ENCODE measurements at places on chromosomes 13 and 19. TPM values are rescaled to one million over a fixed set of nuclear protein-coding genes. Genes with fewer than 3 reads are reported as not detected.

Gene IL17D
- total RNA-seq = 0.85 TPM

GRCh38 chr13:76717092-76717491, 169.1 kb downstream of the KCTD12 start:
- H3K4me3 ChIP-seq = no peak overlapping the region
- H3K27me3 ChIP-seq = no peaks in the 10 kb centered on the region
- no peak for DNase-seq
- H3K27ac ChIP-seq = no peak overlapping the region
- H3K36me3 ChIP-seq = no peaks in the 10 kb centered on the region
- no peaks in the 10 kb centered on the region for H3K4me1 ChIP-seq

GRCh38 chr19:29478578-29479565, 46.9 kb upstream of the VSTM2B start:
- H3K4me1 ChIP-seq = no peaks in the 10 kb centered on the region
- H3K4me3 ChIP-seq = no peak overlapping the region
- no peak for DNase-seq
- no peaks in the 10 kb centered on the region for H3K27me3 ChIP-seq
- no peaks in the 10 kb centered on the region for H3K36me3 ChIP-seq

GRCh38 chr13:106569233-106570095, 1.5 kb upstream of the ARGLU1 start:
- no peak overlapping the region for H3K4me3 ChIP-seq
- peaks cover 15% of the 10 kb centered on the region for H3K4me1 ChIP-seq
- H3K36me3 ChIP-seq = no peaks in the 10 kb centered on the region
- no peak overlapping the region for H3K27ac ChIP-seq
- no peak for DNase-seq
- H3K27me3 ChIP-seq = no peaks in the 10 kb centered on the region

- H3K27me3 ChIP-seq = no peaks in the 10 kb centered on the region
- no peak overlapping the region for H3K27ac ChIP-seq
- H3K4me3 ChIP-seq = no peak overlapping the region
- no peak for DNase-seq
These were observed 110.9 kb upstream of the FRY start for GRCh38 chr13:31920727-31921100.

DNA sequence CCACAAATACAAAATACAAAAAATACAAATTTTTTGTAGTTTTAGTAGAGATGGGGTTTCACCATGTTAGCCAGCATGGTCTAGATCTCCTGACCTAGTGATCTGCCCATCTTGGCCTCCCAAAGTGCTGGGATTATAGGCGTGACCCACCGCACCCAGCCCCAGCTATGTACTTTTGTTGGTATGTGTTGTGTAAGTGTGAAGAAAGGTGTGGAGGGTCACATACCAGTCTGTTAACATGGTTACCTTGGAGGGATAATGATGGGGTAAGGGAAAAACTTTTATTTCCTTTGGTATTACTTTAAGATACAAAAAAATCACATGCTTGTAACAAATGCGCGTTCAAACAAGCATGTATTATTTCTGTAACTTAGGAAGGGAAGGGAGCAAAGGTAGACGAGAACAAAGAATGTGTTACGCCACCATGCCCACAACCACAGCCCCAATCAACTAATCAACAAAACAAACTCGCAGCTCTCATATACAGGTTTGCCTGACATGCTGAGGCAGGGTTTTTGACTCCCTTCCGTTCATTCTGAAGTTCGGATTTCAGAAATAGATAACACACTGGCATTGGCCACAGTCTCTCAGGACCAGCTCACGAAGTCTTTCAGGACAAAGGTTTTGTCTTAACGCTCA, 13.5 kb upstream of the VWA8 start:
- H3K36me3 ChIP-seq = no peaks in the 10 kb centered on the region
- no peak overlapping the region for H3K4me3 ChIP-seq
- H3K27ac ChIP-seq = no peak overlapping the region
- no peaks in the 10 kb centered on the region for H3K27me3 ChIP-seq

DNA sequence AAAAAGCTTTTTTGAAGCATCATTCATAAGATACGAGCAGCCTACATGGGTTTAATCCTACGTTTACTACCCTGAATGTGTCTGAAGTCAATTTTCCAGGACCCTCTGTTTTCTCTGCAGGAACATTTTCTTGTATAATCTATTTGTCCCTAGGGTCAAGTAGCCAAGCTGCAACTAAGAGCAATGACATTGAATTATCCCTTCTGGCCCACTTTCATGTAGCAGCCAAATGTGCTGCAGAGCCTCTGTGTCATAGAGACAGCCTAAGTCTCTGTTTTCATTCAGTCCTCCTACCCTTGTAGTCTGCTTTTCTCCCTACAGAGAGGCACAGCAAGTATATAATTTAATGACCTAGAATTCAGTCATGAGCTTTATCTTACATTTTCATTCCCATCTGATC, 82.1 kb downstream of the ZAR1L start:
- H3K4me1 ChIP-seq = no peaks in the 10 kb centered on the region
- no peak overlapping the region for H3K4me3 ChIP-seq
- H3K27me3 ChIP-seq = no peaks in the 10 kb centered on the region
- no peak overlapping the region for H3K27ac ChIP-seq
- peaks cover 6% of the 10 kb centered on the region for H3K36me3 ChIP-seq

Gene DMWD
- 12.4 TPM for total RNA-seq

Gene CEBPG
- 16.8 TPM for total RNA-seq

DNA sequence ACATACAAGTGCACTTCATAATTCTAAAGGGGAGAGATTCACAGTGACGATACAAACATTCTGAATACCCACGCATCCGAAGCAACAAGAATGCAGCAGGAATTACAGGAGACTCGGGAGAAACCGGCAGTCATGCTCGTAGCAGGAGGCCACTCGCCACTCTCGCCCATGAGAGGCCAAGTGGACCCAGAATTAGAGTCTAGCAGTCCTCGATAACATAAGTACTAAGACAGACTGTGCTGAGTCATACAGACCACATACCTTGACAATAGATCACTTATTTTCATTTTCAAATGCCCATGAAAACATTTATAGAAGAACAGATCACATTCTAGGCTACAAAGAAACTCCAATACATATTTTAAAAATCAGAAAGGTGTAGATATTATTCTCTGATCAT, 299.1 kb upstream of the TSHZ3 start:
- no peaks in the 10 kb centered on the region for H3K4me1 ChIP-seq
- H3K27ac ChIP-seq = no peak overlapping the region
- H3K27me3 ChIP-seq = no peaks in the 10 kb centered on the region
- no peak overlapping the region for H3K4me3 ChIP-seq
- H3K36me3 ChIP-seq = no peaks in the 10 kb centered on the region

- H3K27ac ChIP-seq = peak overlapping the region; percentile 53
- DNase-seq = no peak
- no peaks in the 10 kb centered on the region for H3K27me3 ChIP-seq
- peaks cover 29% of the 10 kb centered on the region for H3K4me1 ChIP-seq
- H3K4me3 ChIP-seq = peak overlapping the region; percentile 1
These were observed 83.7 kb downstream of the AKAP11 start for GRCh38 chr13:42355491-42356183.

Gene ZNRF4
- total RNA-seq = not detected

- DNase-seq = peak; percentile 47
- no peaks in the 10 kb centered on the region for H3K4me1 ChIP-seq
- no peaks in the 10 kb centered on the region for H3K36me3 ChIP-seq
- H3K4me3 ChIP-seq = no peak overlapping the region
- peaks cover 3% of the 10 kb centered on the region for H3K27me3 ChIP-seq
These were observed 22.2 kb downstream of the SIGLEC5 start for GRCh38 chr19:51607920-51608562.

GRCh38 chr19:50721441-50722137, 1.6 kb upstream of the CLEC11A start:
- H3K4me1 ChIP-seq = peaks cover 62% of the 10 kb centered on the region
- DNase-seq = no peak
- no peak overlapping the region for H3K27ac ChIP-seq
- no peak overlapping the region for H3K4me3 ChIP-seq

Gene PPM1N
- 4.8 TPM for total RNA-seq

DNA sequence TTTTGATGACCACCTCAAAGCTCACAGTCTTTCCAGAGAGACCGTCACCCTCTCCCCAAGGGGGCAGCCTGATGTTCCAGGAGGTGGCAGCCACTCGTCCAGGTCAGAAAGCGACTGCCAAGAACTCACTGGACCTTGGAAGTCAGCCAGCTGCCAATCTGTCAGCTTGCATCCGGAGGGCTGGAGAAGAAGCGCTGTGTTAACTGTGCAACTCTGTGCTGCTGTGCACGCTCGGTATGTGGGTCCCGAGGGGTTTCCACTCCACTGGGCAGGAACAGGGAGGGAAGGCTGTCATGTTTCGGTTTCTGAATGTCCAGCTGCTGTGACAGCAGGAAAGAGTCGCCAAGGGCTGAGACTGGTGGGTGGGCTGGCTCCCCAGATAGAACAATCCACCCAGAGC, 89.2 kb downstream of the CACNA1A start:
- H3K36me3 ChIP-seq = no peaks in the 10 kb centered on the region
- no peaks in the 10 kb centered on the region for H3K4me1 ChIP-seq
- H3K27ac ChIP-seq = no peak overlapping the region
- no peaks in the 10 kb centered on the region for H3K27me3 ChIP-seq

DNA sequence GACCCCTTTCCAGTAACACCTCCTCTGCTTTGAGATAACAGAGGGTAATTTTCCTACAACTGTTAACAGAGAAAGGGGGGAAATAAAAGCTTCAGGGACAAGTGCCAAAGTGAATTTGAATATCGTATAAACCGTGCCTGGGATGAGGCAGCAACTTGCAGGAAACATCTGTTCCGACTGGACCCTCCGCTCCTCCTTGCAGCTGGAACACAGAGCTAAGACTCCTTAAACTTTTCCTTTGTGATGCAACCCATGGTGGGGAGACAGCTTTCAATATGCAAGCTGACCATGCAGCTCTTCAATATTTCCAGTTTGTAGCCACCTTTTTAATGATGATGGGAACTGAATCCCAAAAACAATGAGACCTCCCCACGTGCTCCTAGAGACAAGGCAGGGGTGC, 432.6 kb downstream of the ZNF536 start:
- no peak overlapping the region for H3K4me3 ChIP-seq
- H3K4me1 ChIP-seq = no peaks in the 10 kb centered on the region
- no peaks in the 10 kb centered on the region for H3K36me3 ChIP-seq
- no peak for DNase-seq

DNA sequence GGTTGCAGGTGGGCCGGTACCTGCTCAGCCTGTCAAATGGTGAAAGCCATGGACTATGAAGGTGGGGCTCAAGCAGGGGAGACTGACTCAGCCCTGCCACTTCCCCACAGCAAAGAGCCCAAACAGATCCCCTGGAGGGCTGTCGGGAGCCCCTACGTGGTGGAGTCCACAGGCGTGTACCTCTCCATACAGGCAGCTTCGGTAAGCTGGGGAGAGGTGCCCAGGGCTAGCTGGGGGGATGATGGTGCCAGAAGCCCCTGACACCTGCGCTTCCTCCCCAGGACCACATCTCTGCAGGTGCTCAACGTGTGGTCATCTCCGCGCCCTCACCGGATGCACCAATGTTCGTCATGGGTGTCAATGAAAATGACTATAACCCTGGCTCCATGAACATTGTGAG, 3.2 kb upstream of the TMEM147 start:
- DNase-seq = no peak
- H3K27ac ChIP-seq = no peak overlapping the region
- no peaks in the 10 kb centered on the region for H3K36me3 ChIP-seq
- H3K27me3 ChIP-seq = no peaks in the 10 kb centered on the region

Gene RAB3A
- total RNA-seq = 0.52 TPM

Gene HSD17B14
- total RNA-seq = 9.9 TPM

Gene IRGC
- not detected for total RNA-seq

Gene NEK5
- 0.28 TPM for total RNA-seq

- H3K36me3 ChIP-seq = no peaks in the 10 kb centered on the region
- H3K4me1 ChIP-seq = peaks cover 21% of the 10 kb centered on the region
- no peaks in the 10 kb centered on the region for H3K27me3 ChIP-seq
- peak overlapping the region; percentile 63 for H3K4me3 ChIP-seq
These were observed 1.4 kb downstream of the MYCBP2 start for GRCh38 chr13:77325371-77325980.

GRCh38 chr13:105565136-105565727, 970.2 kb downstream of the EFNB2 start:
- H3K4me1 ChIP-seq = no peaks in the 10 kb centered on the region
- H3K4me3 ChIP-seq = no peak overlapping the region
- DNase-seq = no peak
- no peaks in the 10 kb centered on the region for H3K27me3 ChIP-seq
- H3K27ac ChIP-seq = no peak overlapping the region

Gene ZNF836
- 13.1 TPM for total RNA-seq

Gene TNNT1
- total RNA-seq = 4.3 TPM

DNA sequence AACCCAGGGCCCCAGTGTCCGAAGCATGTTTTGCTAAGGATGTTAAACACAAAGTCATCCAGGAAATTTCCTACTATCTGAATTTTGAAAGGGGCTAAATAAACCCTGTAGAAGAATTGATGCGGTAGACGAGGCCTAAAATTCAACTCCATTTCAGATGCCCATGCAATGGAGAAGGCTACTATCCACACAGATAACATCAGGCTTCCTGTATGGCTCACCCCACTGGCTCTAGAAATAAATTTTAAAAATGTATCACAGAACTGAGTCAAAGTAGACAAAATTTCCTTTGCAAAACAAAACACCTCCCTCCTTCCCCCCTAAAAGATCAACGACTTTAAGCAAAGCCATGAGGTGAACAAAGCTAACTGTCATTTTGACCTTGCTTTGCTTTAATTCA, 188.4 kb downstream of the ABCC4 start:
- no peak overlapping the region for H3K4me3 ChIP-seq
- H3K27me3 ChIP-seq = no peaks in the 10 kb centered on the region
- no peaks in the 10 kb centered on the region for H3K36me3 ChIP-seq
- no peak for DNase-seq
- no peak overlapping the region for H3K27ac ChIP-seq
